ENCODE measurements at places on chromosomes 7 and 10.

- DNase-seq, result no peak
These were observed 45.3 kb downstream of the BZW2 start for GRCh38 chr7:16691241-16691640.

DNA sequence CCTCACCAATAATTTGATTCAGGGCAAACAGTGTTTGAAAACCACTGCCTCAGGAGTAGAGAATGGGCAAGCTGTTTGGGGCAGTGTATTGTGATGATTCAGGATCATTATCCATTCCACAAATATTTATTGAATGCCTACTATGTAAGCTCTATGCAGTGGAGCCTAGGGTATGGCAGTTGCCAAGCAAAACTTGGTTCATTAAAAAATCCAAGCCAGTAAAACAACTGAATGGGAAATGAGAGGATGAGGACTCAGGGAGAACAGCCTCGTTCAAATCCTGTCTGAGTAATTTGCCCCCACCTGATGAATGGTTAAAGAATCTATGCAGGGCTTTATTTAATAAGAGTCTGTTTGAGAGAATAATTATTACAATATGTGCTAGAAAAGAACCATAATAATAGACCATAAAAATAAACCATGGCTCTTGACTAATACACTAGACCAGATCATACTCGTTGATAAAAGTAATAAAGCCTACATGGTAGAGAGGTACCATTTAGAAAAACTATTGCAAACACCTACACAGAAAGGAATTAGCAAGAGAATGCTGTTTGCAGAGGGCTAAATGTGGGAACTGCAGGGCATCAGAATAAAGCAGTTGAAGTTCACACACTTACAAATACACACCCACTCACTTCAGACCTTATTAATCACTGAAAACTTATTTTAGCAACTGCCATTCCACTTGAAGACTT lies 71.7 kb downstream of the CREB5 start:
- no peak for DNase-seq

DNA sequence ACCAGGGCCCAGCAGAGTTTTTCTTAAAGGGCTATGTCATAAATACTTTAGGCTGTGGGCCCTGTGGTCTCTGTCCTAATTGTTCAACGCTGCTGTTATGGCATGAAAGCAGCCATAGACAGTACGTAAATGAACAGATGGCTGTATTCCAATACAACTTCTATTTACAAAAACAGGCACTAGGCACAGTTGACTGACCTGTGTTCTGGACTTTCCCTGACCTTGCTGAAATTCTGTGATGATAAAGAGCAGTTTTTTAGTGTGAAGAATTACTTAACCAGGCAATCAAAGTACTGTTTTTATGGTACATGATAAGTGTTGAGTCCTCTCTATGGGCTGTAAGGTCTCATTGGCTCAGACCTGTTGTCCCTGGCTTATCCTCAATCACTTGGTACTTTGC lies 17.1 kb downstream of the PDCD11 start:
- DNase-seq, result no peak

GRCh38 chr10:130936851-130937250 lies 374.7 kb downstream of the TCERG1L start:
- no peak for DNase-seq

DNA sequence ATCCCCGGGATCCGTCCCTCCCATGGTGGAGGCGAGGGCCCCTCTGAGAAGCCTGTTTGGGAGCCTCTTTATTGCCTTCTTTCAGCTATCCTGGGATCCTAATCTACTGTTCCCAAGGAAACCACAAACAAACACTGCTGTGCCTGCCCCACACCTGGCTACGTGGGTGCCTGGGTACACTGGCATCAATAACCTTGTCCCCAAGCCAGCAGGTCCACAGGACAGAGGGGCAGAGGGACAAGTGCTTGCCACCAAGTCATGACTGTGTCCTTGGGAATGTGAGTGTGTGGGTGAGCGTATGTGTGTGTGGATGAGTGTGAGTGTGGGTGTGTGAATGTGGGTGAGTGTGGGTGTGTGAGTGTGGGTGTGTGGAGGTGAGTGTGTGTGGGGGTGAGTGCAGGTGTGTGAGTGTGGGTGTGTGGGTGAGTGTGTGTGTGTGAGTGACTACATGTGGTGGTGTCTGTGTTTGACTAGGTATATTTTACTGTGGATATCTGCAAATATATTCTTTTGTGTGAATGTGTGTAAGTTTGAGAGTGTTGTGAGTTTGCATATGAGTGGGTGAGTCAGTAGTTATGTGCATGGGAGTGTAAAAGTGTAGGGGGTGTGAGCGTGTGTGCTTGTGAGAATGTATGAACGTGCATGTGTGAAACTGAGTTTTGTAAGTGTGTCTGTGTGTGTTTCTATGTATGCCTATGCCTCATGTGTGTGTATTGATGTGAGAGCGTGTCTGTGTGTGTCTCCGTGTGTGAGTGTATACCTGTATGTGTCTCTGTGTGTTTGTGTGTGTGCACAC lies 96.1 kb downstream of the TNS3 start:
- DNase-seq, result no peak

- DNase-seq, result no peak
These were observed 10.7 kb upstream of the SPAG6 start for GRCh38 chr10:22334414-22335172.

DNA sequence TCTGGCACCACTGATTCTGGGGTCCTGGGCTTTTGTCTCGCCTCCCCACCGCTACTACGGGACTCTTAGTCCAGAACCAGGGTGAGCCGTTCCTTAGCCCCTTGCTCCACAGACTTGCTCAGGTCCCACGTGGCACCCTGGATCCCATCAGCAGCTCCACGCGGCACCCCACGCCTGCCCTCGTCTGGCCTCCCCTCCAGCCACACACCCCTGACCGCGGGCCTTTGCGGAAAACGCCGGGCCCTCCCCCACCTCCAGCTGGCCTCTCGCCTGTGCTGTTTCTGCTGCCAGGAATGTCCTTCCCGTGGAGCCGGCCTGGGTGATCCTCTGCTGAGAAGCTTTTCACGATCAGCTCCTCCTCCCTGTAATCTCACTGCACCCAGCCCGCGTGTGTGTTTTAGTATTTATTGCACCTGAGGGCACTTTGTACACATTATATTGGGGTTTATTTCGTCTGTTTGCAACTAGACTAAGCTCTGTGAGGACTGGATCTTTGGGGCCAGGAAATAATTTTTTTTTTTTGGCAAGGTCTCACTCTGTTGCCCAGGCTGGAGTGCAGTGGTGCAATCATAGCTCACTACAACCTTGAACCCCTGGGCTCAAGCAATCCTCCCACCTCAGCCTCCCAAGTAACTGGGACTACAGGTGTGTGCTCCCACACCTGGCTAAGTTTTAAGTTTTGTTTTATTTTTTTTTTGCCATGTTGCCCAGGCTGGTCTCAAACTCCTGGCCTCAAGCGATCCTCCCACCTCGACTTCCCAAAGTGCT lies 10.5 kb upstream of the TTYH3 start:
- DNase-seq, result no peak

DNA sequence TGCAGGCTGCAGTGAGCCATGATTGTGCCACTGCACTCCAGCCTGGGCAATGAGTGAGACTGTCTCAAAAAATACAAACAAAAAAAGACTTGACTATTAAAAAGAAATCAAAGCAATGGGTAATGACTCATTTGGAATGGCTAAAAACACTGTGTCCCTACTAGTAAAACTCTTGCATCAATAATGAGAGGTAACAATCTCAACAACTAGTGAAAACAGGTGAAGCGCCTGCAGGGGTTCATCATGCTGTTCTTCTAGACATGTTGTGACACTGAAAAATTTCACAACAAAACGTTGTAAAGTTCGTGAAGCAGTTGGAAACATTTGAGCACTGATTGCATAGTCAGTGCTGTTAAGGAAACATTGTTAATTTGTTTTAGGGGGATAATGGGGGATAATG lies 26.9 kb upstream of the SLC29A4 start:
- DNase-seq, result no peak
